ENCODE measurements at places on chromosomes 3 and 15.

DNA sequence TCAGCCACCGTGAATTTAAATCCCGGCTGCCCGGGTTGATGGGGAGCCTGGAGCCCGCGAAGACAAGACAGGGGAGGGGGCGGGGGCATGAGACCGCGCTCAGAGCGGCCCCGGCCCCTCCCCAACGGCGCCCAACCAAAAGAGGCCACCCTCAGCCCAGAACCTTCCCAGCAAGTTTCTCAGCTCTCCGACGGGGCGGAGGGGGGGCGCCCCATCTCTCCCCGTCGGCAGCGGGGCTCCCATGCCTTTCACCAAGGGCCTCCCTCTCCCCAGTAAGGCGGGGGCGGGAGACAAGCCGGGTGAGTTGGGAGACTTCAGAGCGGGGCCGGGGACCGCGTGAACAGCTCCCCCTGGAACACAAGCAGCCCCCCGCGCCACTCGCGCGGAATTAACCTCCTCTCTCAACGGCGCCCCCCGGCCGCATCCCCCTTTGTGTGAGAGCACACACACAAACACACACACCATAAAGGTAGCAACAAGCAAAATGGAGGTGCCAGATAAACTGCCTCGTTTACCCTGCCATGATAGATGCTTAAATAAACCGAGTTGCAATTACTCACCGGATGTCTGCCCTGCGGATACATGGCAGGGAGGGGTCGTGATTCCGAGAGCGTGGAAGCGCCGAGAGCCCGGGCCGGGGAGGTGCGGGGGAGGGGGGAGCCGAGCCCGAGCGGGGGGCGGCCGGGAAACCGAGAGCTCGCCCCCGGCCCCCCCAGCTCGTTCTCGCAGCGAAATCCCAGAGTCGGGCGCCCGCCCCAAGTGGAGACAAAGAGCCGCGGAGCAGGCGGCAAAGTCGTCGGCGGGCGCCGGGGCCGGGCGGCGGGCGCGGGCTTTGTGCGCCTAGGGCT lies 1.3 kb downstream of the TLE3 start:
- peak; percentile 73 for DNase-seq

DNA sequence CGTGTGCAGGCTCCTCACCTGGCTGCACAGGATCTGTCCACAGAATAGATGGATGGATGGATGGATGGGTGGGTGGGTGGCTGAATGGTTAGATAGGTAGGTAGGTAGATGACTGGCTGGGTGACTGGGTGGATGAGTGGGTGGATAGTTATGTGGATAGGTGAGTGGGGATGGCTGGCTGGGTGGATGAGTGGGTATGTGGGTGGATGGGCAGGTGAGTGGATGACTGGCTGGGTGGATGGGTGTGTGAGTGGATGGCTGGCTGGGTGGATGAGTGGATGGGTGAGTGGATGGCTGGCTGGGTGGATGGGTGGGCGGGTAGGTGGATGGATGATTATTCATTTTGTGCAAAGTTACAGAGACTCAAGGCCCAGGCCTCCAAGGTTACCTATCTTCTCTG lies 172.9 kb upstream of the CTDSPL start:
- no peak for DNase-seq

DNA sequence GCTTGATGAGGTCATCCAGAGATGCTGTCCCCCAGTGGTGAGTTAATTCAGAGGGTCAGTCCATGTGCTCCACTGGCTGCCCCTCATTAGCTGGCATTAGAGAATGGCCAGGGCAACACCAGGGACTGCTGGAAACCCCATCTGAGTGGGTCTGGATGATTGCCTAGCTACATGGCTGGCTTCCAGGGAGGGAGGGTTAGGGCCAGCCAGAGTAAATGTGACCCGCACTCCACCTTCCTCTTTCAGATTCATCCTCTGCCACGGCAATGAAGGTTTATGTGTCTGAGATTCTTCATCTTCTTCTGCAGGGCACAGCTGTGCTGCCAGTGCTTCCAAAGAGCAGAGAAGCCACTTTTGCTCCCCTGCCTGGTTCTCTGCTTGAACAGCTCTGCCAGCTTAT lies 391.9 kb downstream of the OCA2 start:
- no peak for DNase-seq

DNA sequence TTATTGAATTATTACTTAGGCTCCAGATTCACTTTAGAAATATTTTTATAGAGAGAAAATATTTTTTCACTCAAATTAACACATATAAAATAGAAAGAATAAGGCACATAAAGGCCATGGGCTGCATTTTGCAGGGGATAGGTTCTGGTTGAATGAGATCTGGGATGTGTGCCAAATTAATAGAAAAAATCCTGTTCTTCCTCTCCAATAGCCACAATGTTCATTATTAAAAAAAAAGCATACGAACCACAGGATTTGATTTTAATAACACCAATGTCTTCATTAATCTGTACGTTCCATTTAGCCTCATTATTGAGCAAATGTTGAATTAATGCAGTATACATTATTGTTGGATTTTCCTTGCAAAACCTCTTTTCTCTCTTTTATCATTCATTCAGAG lies 622.8 kb upstream of the AGTR1 start:
- no peak for DNase-seq

- no peak for DNase-seq
Observed at GRCh38 chr3:75180235-75180944, 483.7 kb upstream of the FRG2C start.

Measured in activated CD4-positive, alpha-beta memory T cell treated with anti-CD3 and anti-CD28 coated beads for 36 hours (primary cell).